ENCODE measurements at places on chromosomes 13 and 19. TPM values are rescaled to one million over a fixed set of nuclear protein-coding genes. Genes with fewer than 3 reads are reported as not detected.

DNA sequence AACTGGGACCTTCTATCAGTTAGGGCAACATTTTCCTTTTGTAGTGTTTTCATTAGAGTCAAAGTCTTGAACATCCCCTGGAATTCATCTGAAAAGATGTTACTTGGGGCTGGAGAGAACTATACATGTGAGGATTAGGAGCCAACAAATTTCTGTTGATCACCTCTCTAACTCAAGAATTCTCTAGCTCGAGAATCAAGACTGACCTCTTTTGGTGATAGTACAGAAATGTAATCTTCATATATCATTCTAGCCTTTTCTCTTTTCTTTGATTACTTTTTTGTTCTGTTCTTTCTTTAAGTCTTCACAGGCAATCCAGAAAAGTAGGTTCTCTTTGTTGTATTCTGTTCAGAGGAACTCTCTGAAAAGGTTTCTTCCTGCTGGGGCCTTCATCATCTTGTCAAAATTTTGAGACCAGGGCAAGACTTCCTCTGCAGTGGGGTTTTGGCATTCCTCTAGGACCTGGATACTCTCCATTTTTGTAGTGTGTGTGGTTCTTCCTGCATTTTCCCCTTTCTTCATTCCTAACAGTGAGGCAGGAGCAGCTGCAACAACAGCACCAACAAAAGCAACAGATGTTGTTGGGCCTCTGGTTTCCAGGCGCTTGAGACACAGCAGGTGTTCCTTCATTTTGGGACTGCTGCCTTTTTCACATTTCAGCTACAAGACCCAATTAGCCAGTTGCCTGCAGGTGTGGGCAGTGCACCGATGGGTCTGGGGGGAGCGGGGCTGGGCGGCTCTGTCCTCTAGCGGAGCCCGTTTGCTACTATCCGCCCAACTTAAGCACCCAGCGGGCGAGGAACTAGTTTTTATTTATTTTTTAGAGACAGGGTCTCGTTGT is 26.2 kb downstream of the ELF1 start:
- DNase-seq = no peak

GRCh38 chr13:73168953-73169401 is 110.2 kb downstream of the KLF5 start:
- DNase-seq = no peak

The STOML3 gene
- not detected for total RNA-seq

The APOC4 gene
- not detected for total RNA-seq

- no peak for DNase-seq
Measured at GRCh38 chr19:51480590-51480989, 2.3 kb downstream of the CEACAM18 start.

DNA sequence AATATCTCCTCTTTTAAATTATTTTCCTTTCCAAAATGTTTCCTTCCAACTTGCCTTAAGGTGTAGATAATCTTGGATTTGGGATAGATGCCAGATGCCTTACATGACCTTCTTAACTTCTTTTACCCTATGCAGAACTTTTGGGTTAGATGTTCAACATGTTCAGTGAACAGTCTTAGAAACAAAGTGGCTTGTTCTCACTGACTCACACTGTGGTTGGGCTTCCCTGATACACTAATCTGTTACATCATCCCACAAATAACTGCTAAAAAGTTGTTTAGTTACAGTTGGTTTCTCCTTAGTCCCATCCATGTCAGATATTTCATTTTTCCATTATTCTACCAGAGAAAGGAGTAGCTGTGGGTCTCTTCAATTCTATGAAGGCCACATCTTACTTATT is 2638.2 kb downstream of the PCDH9 start:
- no peak for DNase-seq

GRCh38 chr19:54439174-54439851 is 9.7 kb upstream of the LENG8 start:
- no peak for DNase-seq

GRCh38 chr13:94825507-94825906 is 113.2 kb upstream of the SOX21 start:
- DNase-seq = no peak

- DNase-seq = no peak
Measured at GRCh38 chr19:4060621-4061177, 6.0 kb downstream of the ZBTB7A start.

DNA sequence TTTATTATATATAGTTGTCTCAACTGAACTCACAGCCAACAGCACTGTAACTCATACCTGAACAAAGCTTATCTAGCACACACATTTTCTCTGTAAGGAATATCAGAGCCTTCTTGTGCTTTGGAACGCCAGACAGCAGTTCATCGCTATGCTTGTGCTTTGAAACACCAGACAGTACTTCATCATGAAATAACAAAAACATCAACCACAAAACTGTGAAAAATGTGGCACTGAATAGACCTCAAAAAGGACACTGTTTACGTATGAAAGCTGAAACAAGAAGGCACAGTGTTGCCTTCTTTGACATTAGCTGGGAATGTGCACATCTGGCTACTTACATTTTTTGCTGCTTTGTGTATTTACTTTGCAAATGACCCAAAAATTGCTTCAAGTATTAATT is 160.2 kb downstream of the PDS5B start:
- no peak for DNase-seq
